ENCODE measurements at places on chromosomes 7 and 10. TPM values are rescaled to one million over a fixed set of nuclear protein-coding genes. Genes with fewer than 3 reads are reported as not detected.

RBM28 gene
- total RNA-seq, result 21.5 TPM

DNA sequence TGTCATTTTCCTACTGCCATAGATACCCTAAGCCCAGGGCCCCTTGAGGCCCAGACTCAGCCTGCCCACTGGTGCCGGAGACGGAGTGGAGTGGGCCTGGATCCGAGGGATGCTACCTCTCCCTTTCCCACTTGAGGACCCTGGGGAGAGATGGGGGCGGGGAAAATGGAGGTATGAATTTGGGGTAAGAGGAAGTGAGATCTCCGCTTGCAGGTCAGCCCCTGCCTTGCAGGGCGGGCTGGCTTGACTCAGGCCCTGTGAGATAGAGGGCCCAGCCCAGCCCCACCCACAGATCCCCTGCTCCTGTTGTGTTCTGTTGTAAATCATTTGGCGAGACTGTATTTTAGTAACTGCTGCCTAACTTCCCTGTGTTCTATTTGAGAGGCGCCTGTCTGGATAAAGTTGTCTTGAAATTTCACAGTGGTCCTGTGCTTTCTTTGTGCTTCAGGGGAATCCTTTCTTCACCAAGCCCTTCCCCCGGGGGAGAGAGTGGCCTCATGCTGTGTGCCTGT is 13.2 kb downstream of the YKT6 start:
- DNase-seq, result no peak

GRCh38 chr7:136594739-136595144 is 273.7 kb upstream of the CHRM2 start:
- no peak for DNase-seq

DNA sequence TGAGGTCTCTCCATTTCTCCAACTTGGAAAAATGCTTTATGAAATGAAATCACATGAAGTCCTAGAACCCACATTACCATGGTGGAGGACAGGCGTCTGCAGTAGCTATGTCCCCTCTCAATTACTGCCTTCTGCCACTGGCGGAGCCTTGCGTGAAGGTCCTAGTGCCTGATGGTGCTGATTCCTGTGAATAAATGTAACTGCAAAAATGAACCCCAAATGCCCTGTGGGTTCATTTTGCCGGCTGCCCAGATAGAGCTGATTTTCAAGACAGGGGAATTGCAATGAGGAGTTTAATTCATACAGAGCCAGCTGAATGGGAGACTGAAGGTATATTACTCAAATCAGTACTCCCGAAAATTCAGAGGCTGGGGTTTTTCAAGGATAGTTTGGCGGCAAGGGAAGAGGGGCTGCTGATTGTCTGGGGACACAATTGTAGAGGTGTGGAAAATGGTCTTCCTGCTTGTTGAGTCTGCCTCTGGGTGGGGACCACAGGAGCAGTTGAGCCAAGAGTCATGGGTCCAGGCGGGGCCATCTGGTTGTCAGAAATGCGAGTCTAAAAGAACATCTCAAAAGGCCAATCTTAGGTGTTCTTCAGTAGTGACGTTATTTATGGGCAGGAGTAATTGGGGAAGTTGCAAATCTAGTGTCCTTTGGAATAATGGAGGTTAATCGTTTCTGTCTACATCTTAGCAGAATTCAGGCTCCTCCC is 13.5 kb downstream of the PRF1 start:
- no peak for DNase-seq
